ENCODE measurements at places on chromosomes 12 and 14. TPM values are rescaled to one million over a fixed set of nuclear protein-coding genes. Genes with fewer than 3 reads are reported as not detected.
A peak's percentile ranks its signal among the peaks of the same experiment; 100 is the strongest.

- DNase-seq = no peak
Observed at GRCh38 chr12:66467932-66468331, 165.6 kb downstream of the HELB start.

- no peak for DNase-seq
Observed at GRCh38 chr14:24924544-24924943, 125.4 kb downstream of the STXBP6 start.

SLC25A21 gene
- 1.6 TPM for total RNA-seq

SLC24A4 gene
- 0.15 TPM for total RNA-seq

DNA sequence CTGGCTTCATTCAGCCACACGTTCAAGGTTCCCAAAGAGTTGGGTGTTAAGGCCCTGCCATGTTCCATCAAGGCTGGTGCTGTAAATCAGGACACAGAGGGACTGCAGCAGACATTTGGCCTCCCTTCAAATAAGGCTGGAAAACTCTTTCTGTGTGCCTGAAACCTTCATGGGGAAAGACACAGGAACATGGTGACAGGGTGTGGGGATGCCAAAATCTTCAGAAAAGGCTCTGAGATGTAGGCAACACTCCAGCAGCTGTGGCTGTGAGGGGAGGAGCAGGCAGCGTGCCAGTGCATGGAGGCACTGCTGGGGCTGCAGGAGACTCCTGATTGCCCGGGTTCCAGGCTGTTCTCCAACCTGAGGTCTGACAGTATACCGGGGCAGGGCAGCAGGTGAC, 15.0 kb downstream of the POMT2 start:
- no peak for DNase-seq

PTCSC3 gene
- not detected for total RNA-seq

DNA sequence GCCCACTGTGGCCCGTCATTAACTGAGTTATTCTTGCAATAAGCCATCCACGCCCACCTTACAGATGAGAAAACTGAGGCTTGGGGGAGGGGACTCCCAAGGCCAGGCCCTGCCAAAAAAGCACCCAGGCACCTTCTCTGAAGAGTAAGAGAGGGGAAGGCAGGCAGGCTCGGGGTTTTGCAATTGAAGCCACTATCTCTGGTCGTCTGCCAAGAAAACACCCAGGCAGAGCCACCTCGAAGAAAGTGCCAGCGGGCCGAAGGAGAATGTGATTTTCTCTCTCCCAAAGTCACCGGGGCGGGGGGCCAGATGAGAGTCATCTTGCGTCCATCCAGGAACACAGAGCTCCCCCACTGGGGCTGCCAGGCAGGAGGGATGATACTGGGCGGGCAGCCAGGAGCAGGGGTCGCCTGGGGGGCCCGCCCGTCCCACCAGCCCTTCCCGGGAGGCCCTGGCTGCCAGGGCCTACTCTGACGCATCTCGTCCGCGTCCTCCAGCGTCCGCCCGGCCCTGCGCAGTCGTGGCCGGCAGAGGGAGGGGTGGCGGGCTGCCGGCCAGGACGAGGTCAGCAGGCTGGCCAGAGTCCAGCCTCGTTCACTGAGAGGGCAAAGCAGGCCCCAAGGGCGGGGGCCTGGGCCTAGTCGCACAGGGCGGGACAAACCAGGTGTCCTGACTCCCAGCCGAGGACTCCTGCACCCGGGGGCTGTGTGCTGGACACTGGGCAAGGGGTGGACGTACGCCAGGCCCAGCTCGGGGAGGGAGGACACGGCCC, 74.3 kb downstream of the RFLNA start:
- peak; percentile 90 for DNase-seq

DNA sequence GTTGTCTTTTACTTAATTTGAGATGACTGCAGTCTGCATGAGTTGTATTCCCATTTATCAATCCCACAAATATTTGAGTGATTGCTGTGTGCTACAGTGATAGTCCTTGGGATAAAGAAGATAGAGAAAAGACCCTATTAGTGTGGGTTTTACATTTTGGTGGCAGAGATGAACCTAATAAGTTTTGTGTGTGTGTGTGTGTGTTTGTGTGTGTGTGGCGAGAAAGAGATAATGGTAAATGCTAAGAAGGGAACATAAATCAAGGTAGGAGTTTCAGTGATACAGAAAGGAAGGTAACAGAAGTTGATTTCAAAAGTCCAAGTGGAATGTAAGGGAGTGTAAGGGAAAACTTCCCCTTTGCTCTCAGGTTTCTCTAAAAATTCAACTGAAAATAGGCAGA, 2.6 kb upstream of the DDX55 start:
- no peak for DNase-seq

PGF gene
- total RNA-seq = 17.9 TPM

- DNase-seq = no peak
Observed at GRCh38 chr12:79769189-79769859, 78.6 kb upstream of the PAWR start.

SUDS3 gene
- total RNA-seq = 38.9 TPM

DNA sequence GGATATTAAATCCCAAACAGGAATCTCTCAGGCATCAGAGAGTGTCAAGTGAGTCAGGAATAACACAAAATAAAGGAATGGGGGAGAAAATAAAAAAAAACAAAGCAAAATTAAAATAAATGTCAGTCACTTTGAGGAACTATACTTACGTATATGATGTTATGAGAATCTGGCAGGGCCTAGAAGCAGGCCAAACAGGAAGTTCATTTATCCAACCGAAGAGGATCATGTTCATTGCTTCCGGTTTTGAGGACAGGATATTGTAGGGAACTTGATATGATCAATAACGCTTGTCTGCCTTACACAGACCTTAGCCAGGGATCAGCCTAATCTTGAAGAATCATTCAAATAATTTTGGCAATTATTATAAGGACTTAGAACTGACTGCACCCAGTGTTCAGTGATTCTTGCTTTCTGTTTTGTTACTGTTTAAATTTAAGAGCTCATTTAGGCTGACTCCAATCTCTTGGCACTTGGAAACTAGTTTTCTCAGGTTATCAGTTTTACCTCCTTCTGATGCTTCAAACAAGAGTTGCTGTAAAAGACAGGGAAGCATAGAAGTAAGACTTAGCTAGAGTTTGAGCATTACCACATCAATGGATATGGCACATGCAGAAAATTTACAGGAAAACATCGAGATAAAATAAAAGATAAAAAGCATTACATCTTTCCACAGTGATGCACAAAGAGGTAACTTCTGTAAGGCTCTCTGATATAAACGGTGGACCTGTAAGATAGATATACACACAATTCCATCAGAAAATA, 53.4 kb downstream of the ZFC3H1 start:
- no peak for DNase-seq

DNA sequence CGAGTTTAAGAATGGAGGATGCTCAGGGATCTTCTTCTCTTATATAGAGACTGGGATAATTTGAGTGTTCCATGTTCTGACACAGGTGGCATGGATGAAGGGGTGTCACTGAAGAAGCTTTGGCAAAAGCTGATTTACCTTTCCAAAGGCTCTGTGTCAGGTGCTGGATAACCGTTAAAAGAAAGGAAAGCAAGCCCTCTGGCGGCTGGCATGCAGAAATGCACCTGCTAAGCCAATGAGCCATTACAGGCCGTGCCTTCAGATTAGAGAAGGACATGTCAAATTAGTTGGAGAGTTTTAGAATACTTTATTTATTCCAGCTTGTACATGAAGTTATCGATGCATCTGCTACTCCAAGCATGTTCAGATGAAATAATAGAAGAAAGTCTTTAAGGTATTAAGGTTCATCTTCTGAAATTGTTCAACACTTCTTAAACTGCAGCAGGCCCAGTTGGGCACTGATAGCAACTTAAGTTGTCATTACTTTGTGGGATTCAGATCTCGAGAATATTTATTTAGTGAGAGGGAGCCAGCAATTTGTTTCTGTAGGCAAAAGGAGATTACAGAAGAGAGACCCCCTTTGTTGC, 678.2 kb downstream of the NRXN3 start:
- DNase-seq = peak; percentile 18

GRCh38 chr12:3694673-3695072, 58.2 kb downstream of the CRACR2A start:
- no peak for DNase-seq

GPR65 gene
- 1.0 TPM for total RNA-seq

IFNG-AS1 gene
- not detected for total RNA-seq

C14orf132 gene
- 10.8 TPM for total RNA-seq

- no peak for DNase-seq
Observed at GRCh38 chr12:52551216-52551865, 1.6 kb downstream of the KRT71 start.

GALC gene
- 39.8 TPM for total RNA-seq

GRCh38 chr14:60329274-60329673, 80.3 kb downstream of the PPM1A start:
- DNase-seq = no peak

DNA sequence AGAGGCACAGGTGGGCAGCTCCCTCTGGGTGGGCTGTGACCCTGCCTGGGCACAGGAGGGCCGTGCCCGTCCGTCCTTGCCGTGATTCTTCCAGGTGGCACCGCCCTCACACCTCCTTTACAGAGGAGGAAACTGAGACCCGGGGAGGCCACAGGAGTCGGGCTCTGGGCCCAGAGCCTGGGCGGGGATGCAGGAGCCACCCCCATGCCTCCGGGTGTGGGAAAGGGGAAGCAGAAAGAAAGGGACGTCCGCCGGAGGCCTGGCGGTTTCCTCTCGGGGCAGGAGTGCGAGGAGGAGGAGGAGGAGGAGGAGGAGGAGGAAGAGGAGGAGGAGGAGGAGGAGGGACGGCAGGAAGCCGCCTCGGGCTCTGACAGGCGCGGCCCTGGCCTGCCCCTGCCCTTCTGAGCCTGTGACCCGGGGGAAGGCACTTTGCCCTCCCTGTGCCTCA, 23.0 kb downstream of the SH2B3 start:
- no peak for DNase-seq

TMEM30B gene
- total RNA-seq = 20.0 TPM

- DNase-seq = no peak
Observed at GRCh38 chr12:127899971-127900370, 367.0 kb upstream of the TMEM132C start.

LRTM2 gene
- total RNA-seq = not detected

TROAP gene
- 0.29 TPM for total RNA-seq

- DNase-seq = peak; percentile 83
Observed at GRCh38 chr14:75709207-75709812, 48.3 kb downstream of the TTLL5 start.

- DNase-seq = no peak
Observed at GRCh38 chr12:4201333-4202100, 72.0 kb upstream of the CCND2 start.

DNA sequence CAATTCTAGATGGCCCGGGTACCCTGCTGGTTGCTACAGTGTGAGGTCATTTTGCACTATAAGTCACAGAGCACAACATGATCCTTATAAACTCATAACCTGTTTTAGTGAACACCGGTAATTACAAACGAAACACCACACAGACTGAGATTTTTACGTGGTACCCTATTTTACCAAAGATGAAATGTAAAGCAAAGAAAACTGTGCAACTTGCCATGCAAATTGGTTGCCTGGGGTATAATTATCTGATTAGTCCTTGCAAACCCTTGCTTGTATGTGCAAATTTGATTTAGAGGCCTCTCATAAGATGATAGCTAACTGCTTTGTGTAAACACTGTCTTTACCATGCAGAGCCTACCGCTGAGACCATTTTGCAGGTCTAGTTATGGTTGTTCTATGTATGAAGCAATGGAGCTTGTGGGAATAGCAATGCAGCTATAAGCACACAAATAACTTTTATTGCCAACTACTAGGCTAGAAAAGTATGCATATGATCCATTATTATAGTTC, 372.1 kb upstream of the FAR2 start:
- DNase-seq = no peak

GRCh38 chr12:120583478-120584030, 2.4 kb upstream of the POP5 start:
- peak; percentile 72 for DNase-seq

CLEC7A gene
- 5.2 TPM for total RNA-seq

- DNase-seq = no peak
Observed at GRCh38 chr12:23847857-23848256, 101.6 kb downstream of the SOX5 start.

RFLNA gene
- total RNA-seq = not detected

- DNase-seq = no peak
Observed at GRCh38 chr12:90174198-90174510, 465.5 kb upstream of the ATP2B1 start.

GRCh38 chr14:41404126-41404525, 202.6 kb upstream of the LRFN5 start:
- no peak for DNase-seq

DNA sequence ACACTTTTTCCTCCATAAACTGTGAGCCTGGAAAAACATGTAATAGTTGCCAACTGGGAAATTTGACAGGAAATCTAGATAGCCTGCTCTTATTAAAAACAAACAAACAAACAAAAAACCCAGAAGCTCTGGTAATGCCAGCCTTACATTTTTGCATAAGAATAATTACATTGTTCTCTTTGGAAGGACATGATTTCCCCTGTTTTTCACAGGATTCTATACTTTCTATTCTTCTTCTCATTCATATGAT, 137.9 kb downstream of the AEBP2 start:
- no peak for DNase-seq

DNA sequence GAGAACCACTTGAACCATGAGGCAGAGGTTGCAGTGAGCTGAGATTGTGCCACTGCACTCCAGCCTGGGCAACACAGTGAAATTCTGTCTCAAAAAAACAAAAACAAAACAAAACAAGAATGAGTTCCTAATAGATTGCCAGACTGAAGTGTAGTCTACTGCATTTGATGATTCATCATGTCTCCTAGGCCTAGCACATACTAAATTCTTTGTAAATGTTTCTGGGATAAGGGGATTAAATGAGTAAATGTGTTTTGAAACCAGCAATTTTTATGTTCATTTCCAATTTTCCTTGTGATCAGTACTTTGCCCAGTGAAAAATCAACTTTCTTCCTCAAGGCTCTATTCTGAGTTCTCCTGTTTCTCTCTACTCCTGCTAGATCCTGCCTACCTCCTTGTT, 2.9 kb upstream of the DYRK2 start:
- DNase-seq = no peak

- DNase-seq = no peak
Observed at GRCh38 chr12:6646276-6647082, 753 bp downstream of the ACRBP start.

ASIC1 gene
- 0.98 TPM for total RNA-seq

DNA sequence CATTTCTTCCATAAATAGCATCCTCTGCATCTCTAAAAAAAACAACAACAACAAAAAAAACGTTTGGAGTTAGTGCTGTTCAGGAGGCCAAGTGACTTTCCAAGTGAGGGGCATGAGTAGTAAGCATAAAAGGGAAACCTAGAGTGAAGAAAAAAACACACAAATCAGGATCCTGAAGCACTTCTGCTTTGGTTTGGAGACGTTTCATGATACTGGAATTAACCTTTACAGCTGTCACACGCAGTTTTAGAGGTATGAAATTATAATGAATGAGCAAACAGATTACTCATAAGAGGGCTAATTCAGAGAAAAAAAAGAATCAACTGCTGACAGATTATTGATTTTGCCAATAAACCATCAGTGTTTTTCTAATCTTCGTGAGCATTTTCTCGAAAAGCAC, 3.8 kb downstream of the SRSF9 start:
- no peak for DNase-seq

- peak; percentile 25 for DNase-seq
Observed at GRCh38 chr12:27524839-27525753, 1.1 kb downstream of the PPFIBP1 start.

DNA sequence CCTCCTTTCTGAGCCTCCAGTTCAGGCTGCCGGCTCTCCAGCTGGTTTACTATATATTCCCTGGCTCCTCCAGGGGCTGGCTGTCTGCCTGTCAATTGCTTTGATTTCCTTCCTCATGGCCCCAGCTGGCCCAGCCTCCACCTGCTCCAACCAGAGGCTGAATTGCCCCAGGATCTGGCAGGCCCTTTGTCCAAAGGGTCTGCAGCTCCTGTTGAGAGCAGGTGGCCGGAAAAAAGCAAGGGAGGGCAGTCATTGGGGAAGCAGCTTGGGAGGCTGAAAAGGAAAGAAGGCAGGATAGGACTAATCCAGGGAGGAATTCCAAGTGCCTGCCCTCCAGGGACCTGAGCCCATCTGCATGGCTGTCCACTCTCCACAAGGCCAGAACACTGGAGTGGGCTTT, 25.3 kb downstream of the PAH start:
- no peak for DNase-seq

All from breast epithelium (tissue), 4 donors.